ENCODE measurements at places on chromosomes 3 and 15.

DNA sequence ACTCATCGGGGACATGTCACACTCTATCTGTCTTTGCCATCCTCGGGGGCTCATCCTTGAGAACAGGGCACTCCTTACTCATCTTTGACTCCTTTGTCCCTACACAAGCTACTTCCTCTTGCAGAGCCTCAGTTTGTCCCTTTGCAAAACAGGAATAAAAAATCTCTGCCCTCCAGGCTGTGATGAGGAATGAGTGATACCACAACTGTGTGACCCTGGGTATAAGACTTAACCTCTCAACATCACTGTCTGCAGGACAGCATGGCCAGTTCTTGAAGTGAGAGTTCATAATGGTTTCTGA is 48.5 kb downstream of the IQSEC1 start:
- DNase-seq: no peak

GRCh38 chr15:52351206-52351908 is 55.8 kb upstream of the MYO5C start:
- peak; percentile 61 for DNase-seq

DNA sequence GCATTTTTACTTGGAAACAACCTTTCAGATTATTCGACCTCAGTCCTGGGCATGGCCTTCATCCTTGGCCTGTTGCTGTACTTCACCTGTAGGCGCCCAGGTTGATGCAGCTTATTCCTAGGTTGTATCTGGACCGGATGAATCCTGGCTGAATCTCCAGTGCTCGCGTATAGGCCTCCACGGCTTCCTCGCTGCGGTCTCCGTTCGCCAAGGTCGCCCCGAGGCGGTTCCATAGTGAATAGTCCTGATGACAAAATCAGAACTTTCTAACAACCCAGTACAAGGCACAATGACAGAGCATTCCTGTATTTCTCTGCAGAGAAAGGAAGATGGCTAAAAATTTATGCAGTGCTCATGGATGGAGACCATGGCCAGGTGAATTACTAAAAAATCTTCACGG is 154.7 kb downstream of the USP13 start:
- no peak for DNase-seq

DNA sequence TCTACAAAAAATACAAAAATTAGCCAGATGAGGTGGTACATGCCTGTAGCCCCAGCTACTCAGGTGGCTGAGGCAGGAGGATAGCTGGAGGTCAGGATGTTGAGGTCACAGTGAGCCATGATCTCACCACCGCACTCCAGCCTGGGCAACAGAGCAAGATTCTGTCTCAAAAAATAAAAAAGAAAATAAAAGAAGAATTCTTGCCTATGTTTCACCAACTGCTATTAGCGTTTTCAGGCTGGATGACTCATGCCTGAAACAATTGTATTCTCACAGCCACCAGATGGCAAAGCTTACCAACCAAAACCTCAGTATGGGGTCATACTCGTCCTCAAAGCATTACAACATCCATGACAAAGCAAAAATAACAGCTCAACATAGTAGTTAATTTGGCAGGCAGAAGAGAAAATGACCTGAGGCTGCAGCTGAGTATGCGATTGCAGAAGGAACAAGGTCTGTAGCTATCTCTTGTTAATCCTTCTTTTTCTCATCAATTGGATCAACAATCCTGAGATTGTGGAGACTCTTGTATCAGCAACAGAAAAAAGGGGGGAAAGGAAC is 52.2 kb downstream of the TP53BP1 start:
- peak; percentile 97 for DNase-seq
